ENCODE measurements at places on chromosomes 16 and 17.

- DNase-seq, result no peak
These were observed 884 bp upstream of the JPT1 start for GRCh38 chr17:75155191-75155601.

- DNase-seq, result no peak
These were observed 105.5 kb downstream of the SPAG9 start for GRCh38 chr17:51015145-51015558.

DNA sequence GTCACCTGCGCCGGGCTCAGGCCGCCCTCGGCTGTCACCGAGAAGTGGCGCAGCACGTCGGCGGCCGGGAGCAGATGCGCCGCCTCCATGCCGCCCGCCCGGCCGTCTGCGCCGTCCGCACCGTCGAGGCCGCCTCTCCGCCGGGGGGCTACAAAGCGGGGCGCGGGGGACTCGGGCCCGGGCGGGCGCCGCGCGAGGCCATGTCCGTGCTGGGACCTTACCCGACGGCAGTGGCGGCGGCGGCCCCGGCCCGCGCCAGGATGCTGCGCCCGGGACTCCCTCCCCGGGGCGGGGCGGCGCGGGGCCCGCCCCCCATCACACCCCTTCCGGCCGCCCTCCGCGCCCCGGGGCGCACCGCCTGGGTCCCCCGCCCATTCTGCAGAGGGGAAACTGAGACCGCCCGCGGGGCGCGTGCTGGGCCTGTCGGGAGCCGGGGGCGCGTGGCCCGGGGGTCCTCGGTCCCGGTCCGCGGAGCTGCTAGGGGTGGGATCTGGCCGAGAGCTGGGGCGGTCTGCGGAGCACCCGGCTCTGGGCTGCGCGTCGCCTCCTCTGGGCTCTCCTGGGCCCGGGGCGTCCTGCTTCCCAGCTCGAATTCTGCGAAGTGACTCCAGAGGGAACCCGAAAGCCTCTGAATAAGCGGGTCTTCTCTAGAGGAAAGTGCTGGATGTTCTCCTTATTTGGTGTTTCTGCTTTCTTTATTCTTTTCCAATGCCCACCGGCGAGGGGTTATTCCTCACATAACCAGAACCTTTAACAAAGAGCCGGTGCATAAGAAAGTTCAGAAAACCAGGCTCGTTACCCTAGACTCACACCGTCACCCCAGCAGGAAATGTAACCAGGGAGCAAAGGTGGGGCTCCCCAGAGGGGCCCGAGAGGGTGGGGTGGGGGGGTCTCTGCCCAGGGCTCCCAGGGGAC, at the start of gene ATP2A3:
ATP2A3 (minus strand) TSS at position 235 of the 915 bp plus-strand sequence; CDS start at position 89, 146 bp downstream.
- peak; percentile 80 for DNase-seq

- DNase-seq, result no peak
These were observed 21.8 kb upstream of the DNAI2 start for GRCh38 chr17:74252211-74252610.

DNA sequence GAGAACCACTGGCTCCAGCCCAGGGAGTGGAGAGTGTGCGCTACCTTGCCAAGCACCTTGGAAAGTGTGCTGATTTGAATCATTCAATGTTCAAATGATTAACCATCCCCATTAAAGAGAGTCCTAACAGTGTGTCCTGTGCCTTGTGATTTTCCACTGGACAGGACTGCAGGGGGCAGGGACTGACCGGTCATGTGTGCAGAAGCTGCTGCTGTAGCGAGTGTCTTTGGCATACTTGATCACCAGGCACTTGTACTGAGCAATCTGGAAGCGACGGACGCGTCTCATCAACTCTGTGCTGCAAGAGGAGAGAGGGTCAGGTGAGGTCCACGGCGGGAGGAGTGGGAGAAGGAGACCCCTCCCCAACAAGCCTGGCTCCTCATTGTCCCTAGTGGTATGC, 2.0 kb downstream of the TK1 start:
- DNase-seq, result no peak

- DNase-seq, result no peak
These were observed 8.9 kb downstream of the SPNS2 start for GRCh38 chr17:4507361-4508111.

DNA sequence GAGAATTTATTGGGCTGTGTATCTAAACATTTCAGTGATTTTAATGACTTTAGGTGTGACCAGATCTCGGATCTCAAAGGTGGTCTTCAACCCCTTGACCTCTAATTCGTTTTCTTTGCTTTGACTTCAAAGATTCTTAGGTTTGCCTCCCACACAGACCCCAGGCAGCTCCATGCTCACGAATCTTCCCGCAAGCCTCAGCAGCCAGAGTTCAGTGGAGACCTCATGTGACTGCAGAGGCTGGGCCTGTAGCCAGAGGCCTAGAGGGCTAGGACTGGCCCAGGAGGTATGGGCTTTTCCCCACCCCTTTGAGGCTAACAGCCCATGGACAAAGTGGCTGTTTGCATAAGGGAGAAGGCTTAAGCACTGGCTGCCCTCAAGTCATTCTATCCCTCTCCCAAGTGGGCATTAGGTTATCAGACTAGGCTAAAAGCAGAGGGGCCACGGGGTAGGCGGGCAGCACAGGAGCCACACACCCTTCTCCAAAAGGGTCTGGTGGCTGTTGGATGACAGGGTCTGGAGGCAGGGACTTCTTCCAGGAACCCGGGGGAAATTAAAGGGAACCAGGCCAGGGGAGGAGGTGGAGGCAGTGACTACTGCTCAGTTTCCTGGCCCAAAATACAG, 3.0 kb downstream of the HIRIP3 start:
- no peak for DNase-seq

DNA sequence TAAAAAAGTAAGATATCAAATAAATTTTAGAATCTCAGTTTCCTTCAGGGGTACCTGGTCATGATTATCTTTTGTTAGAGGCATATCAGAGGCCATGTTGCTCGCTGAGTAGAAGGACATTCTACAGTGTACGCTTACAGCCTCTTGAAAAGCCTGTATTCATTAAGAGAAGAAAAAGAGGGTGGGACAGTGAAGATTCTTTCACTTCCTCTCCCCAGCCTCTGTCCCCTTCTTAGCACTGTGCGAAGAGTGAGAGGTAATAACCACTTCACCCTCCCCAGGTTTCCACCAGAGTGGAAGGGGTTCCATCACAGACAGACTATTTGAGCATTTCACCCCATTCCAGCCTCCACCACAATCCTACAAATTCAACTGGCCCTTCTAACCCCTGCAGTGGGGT, 4.8 kb upstream of the LPO start:
- DNase-seq, result peak; percentile 38

DNA sequence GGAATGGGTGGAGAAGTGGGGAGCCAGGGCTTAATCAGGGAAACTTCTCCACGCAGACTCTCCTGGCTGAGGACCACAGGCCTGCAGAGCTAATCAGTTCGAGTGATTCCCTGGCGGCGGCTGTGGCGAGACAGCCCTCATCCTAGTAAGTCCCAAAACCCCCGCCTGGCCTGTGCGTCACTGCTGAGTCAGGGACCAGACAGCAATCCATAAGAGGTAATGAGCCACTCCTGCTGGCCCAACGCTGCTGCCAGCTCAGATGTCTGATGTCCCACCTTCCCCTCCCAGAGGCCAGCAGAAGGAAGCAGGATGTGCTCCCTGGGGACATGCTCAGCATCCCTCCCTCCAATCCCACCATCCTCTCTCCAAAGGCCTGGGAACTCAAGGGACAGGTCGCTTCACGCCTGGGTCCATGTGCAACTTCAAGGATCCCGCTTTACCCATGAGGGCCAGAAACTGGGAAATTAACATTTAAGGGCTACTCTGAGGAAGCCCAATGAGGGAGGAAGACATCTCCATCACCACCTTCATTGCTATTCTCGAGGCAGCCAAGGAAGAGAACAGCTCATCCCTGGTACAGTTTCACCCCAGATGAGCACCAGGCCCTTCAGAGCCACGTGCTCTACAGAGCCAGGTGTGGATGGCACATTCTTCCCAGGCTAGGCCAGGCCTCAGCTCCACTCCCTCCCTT, 7.9 kb downstream of the ACLY start:
- DNase-seq, result no peak

DNA sequence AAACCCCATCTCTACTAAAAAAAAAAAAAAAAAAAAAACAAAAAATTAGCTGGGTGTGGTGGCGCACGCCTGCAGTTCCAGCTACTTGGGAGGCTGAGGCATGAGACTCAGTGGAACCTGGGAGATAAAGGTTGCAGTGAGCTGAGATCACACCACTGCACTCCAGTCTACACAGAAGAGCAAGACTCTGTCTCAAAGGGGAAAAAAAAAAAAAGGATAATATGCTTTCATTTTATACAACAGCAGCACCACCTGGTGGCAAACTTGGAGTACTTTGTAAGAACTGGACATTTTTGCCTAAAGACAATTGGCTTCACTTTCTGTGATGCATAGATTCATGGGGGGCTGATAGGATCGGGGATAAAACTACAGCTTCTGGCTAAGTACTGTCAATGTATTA, 8.5 kb downstream of the CHTF8 start:
- peak; percentile 81 for DNase-seq

DNA sequence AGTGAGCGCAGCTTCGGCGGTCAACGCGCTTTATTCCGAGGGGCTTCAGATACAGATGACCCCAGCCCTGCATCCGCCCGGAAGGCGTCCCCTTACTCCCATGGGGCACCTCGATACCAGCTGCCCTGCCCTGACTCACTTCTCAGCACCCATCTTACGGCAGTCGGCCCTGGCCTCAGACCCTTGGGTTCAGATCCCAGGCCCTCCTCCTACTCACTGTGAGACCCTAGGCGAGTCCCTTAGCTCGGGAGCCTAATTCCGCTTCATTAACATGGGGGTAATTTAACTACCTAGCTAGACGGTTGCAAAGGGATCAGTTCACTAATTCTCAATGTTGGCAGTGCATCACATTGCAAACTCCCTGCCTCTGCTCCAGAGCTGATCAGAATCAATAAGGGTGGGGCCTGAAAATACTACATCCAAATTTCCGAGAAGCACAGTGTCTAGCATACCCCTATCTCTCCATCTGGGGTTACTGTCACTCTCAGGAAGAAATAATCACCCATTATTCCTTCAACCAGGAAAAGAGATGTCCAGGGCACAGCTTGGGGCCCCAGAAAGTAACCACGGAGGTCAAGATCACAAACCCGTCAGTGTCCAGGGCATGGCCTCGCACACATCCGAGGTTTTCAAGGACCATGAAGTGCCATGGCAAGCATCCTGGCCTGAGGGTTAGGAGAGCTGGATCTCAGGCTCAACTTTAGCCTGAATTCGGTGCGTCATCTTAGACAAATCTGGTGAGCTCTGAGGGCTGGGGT, 415 bp upstream of the FLOT2 start:
- DNase-seq, result no peak

DNA sequence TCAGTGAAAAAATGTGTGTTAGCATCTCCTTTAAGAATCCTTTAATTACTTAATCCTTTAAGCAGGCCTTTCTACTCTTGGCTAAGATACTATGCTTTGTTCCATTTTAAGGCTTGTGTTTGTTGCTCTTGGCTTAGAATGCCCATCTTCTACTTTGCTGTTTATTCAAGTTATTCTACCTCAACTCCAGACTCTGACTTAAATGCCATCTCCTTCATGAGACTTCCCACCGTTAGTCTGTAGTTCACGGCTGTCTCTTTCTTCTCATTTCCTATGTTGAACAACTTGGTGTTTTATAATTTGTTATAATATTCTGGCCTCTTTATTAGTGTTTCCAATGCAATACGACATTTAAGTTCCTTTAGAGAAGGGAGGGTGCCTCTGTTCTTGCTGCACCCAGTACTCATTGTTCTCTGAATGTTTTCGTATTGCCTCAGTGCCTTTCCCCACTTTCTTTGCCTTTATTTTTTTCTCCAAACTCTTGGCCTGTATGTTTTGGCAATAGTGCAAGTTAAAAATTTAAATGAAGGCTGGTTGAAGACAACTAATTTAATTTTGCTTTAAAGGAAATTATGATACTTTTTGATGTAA, 6.1 kb upstream of the KRT10 start:
- DNase-seq, result no peak

DNA sequence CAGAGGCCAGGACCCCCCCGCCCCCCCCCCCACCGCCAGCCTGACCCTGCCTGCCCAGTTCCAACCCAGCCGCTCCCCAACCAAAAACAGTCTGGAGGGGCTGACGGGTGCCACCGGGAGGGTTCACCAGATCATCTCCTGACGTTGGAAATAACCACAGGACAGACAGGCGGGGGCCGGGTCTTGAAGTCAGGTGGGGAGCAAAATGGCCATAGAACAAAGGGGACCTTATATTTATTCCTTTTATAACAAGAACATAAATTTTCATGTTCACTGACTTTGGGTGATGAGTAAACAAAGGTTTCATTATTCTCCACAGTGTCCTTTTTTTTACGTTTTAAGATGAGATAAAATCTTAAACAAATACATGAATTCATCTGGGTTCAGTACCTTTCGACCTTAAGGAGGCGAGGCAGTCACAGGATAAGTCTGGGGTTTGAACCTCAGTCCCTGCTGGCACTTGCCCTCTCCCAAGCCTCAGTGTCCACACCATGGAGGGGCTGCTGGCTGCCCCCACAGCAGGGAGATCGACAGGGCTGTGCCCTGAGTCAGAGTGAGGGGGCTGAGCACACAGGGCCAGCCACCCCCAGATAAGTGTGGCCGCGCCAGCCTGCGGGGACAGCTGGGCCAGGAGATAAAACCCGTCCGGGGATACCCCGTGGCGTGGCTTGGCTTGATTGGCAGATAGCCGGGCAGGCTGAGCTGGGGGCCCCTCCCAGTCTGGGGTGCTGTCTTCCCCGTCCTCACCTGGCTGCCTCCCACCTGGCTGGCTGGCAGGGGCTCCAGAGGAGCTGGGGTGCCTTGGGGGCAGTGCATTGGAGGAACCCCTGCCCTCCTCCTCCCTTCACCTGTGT, 15.0 kb downstream of the SLC7A5 start:
- DNase-seq, result no peak

- peak; percentile 64 for DNase-seq
These were observed 868 bp downstream of the KCNJ12 start for GRCh38 chr17:21376759-21377690.

DNA sequence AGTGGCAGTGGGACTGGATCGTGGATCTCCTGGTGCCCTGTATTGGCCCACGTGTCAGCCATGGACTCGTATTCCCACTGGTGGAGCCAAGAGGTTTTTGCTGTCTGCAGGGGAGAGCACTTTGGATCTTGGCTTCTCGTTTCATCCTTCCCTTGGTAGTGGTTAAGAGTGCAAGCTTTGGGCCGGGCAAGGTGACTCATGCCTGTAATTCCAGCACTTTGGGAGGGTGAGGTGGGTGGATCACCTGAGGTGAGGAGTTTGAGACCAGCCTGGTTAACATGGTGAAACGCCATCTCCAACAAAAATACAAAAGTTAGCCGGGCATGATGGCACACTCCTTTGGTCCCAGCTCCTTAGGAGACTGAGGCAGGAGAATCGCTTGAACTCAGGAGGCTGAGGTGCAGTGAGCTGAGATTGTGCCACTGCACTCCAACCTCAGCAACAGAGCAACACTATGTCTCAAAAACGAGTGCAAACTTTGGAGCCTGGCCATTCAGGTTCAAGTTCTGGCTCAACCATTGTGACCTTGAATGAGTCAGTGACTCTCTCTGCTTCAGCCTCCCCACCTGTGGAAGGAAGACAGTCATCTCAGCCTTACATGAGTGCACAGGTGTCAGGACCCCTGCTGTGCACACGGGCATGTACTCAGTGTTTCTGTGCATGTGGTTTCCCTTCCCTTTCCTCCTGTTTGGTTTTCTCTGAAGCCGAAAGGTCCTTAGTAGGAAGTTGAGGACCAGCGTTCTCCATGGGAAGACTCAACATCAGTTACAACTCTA, 57.4 kb downstream of the PLCG2 start:
- DNase-seq, result peak; percentile 82

GRCh38 chr16:82059983-82060421, 24.9 kb downstream of the HSD17B2 start:
- no peak for DNase-seq

GRCh38 chr17:28001149-28001548, 41.3 kb upstream of the NLK start:
- DNase-seq, result no peak

GRCh38 chr16:84925092-84925772, 86.1 kb downstream of the ZDHHC7 start:
- peak; percentile 60 for DNase-seq

All from RPMI8226 (cell line).